ENCODE measurements at places on chromosomes 4 and X. TPM values are rescaled to one million over a fixed set of nuclear protein-coding genes. Genes with fewer than 3 reads are reported as not detected.

GRCh38 chrX:22357621-22358020 is 84.9 kb downstream of the CBLL2 start:
- no peak for DNase-seq

- no peak for DNase-seq
These were observed 32.2 kb upstream of the GATB start for GRCh38 chr4:151792995-151793394.

- DNase-seq: no peak
These were observed 453.1 kb downstream of the CCSER1 start for GRCh38 chr4:90580326-90580725.

GRCh38 chr4:6560416-6561172 is 14.4 kb upstream of the MAN2B2 start:
- no peak for DNase-seq

- DNase-seq: no peak
These were observed 364.0 kb downstream of the BCOR start for GRCh38 chrX:39733745-39734144.

- DNase-seq: no peak
These were observed 11.6 kb downstream of the CXCR3 start for GRCh38 chrX:71606536-71607216.

DNA sequence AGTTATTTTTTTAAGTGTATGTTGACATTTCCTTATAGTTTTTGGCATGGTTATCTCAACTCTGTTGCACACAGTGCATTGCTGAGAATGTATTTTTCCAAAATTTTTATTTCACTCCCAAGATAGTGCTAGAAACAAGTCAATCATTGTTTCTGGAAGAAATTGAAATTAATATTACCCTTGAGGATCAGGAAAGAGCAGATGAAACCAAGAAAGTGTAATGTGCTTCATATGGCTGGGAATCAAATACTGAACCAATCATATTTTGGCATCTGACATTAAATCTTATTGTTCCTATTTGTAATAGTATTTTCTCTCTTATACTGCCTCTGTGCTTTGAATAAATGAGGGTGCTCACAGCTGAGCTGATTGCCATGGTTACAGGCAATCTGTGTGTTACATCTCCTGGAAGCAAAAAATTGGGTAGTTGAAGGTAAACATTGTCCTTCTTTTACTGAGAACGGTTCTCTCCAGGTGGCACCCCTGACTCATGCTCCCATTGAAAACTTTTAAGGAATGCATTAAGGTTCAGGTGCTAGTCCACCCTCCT is 358.2 kb upstream of the NR3C2 start:
- DNase-seq: no peak

GRCh38 chrX:2425286-2426071 is 75.3 kb downstream of the DHRSX start:
- no peak for DNase-seq

DNA sequence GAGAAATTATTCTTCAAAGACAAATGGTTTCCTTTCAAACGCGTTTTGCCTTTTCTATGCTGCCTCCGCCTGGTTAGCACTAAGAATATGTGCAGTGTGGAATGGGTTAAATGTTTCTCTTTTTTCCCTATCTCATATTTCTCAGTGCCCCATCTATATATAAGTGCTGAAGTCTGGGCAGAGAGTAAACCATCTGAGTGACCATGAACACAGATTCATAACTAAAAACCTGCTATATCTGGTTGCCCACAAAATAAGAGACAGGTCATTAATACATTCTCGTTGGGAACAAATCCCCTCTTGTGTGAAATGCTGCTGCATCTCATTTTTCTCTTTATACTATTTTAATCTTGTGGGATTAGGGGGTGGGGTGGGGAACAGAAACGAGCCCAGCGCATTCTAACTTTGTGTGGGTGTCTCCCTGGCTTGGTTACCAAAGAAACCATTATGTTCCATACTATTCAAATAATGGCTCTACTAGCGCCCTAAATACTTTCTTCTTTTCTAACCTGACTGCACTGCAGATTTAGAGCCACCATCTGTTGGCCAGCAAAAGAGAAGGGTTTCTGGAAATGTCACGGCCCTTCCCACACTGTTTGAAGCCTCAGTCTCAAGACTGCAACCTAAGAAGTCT is 42.2 kb upstream of the PTCHD1 start:
- no peak for DNase-seq

Gene TLR10
- total RNA-seq: not detected

Gene FGF13
- total RNA-seq: 81.1 TPM

Measured in neural crest cell (in vitro differentiated cells).